ENCODE measurements at places on chromosomes 11 and 22.

DNA sequence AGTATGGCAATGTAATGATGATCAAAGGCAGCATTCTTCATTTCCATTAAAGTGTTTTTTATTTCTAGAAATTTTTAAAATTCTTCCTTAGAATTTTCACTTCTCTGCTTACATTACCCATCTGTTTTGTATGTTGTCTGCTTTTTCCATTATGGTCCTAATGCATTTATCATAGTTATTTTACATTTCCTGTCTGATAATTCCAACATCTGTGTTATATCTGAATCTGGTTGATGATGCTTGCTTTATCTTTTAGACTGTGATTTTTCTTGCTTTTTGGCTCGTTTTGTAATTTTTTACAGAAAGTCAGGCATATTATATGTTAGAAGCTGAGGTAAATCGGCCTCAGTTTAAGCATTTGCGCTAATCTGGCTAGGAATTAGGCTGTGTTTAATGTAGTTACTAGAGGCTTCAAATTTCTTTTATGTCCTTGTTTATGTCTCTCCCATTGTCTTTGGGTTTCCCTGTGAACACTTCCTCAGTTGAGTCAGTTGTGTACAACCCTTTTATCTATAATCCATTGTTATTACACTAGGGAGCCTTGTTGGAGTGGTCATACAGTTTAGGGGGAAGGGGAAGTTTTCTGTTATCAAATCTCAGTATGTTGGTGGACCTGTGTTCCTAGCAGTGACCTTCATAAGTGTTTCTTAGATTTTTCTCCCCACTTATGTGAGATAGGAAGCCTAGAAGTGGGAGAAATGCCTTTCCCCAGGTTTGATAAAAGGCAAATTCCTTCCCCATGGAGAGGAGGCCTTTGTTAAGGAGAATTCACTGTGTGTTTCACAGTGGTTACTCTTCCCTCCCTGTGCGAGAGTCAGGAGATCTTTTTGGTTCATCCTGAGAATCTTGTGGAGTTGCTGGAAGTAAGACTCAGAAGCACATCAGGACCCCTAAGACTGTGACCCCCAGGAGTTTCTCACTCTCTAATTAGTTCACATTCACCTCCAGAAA, 437.5 kb downstream of the INSC start:
- DNase-seq = no peak

DNA sequence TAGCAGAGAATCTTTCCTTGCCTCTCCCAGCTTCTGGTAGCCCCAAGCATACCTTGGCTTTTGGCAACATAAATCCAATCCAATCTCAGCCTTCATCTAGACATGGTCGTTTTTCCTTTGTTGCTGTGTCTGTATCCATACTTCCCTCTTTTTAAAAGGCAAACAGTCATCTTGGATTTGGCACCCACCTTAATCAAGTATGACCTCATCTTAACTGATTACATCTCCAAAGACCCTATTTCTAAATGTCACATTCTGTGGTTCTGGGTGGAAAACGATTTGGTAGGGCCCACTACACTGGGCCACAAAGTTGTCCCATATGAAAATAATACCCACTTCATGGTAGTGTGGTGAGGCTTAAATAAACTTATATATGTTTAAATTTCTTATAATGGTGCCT, 852 bp downstream of the BUD13 start:
- DNase-seq = no peak

- DNase-seq = no peak
Measured at GRCh38 chr11:12889243-12889642, 119.9 kb upstream of the RASSF10 start.

- no peak for DNase-seq
Measured at GRCh38 chr11:94647926-94648325, 80.8 kb downstream of the PIWIL4 start.

GRCh38 chr11:121552154-121552553, 99.4 kb upstream of the SORL1-AS1 start:
- no peak for DNase-seq

- DNase-seq = no peak
Measured at GRCh38 chr11:130435671-130436070, 7.3 kb upstream of the ADAMTS8 start.

GRCh38 chr11:33747979-33748378, 11.8 kb upstream of the CD59 start:
- no peak for DNase-seq

GRCh38 chr11:12206529-12206928, 96.1 kb downstream of the MICAL2 start:
- no peak for DNase-seq

DNA sequence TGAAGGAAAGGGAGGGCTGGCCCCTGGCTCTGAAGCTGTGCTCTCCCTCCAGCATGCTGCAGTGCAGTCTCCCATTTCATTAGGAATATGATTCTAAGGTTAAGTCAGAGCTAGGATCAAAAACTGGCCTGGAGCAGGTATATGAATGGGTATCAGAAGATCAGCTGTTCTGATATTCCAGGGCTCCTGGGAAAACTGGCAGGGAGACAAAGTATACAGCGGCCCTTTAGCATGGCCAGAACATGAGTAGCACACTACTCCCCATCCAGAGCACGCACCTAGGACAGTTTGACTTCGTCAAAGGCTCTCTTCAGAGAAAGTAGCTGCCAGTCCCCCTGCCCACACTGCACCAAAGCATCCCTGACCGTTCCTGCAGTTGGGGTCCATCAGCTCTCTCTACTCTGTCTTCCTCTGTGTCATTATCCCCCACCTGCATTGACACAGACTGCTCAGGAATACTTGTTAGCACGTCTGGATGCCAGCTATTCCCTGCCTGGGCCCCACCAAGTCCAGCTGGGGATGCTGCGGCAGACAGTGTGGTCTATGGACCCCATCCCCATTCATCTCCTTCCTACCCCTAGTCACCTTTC, 4.0 kb upstream of the FCHSD2 start:
- no peak for DNase-seq

GRCh38 chr11:18225913-18226312, 10.7 kb downstream of the SAA4 start:
- no peak for DNase-seq

DNA sequence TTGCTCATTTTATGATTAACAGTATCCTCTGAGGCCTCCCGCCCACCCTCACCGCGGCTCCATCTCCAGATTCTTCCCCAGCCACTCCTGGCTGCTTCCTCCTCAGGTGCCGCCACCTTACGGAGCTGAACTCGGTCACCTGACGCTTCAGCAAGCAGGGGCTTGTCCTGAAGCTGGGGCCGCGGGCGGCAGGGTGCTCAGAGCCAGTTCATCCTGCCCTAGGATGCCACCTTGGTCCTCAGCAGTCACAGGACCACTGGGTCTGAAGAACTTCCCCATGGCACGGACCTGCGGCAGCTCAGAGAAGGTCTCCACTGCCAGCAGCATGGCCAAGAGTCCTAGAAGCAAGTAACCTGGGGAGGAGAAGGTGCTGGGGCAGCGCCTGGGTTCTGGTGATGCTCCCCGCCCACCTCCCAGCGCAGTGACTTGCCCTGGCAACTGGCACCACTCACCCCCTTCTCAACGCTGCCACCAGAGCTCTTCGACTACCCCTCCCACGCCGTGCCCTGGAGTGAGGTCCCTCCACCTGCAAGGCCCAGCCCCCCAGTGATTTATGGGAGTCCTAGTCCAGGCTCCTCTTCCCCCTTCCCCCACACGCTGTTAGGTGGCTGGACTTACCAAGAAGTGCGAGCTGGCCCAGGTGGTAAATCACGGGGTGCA, 2.6 kb downstream of the KCNK7 start:
- DNase-seq = no peak

GRCh38 chr11:20407344-20407743, 19.8 kb downstream of the PRMT3 start:
- no peak for DNase-seq

DNA sequence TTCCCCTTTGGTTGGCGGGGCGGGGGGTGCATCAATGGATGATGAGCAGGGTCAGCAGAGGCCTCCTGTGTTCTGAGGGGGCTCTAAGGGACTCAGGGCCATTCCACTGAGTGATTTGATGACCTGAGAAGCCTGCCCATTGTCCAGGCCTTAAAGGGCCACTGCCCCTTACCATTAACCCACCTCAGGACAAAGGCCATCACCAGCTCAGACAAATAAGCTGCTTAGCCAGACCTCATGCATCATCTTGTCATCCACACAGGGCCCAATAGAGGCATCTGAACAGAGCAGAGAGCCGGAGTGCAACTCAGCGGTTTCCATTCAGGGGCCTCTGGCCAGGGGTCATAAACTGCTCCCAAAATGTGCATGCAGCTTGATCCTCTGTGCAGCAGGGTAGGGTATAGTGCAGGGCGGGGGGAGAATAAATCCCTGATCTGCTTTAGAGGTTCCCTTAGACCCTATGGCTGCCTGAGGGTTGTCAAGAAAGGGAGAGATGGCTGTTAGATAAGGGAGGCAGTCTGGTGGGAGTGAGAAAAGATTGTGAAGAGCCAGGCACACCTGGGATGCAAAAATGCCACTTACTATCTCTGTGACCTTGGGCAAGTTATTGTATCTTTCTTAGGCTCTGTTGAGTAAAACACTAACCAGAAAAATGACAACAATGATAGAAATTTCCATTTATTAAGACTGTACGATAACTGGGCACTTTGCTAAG, 375.5 kb upstream of the NARS2 start:
- DNase-seq = no peak

DNA sequence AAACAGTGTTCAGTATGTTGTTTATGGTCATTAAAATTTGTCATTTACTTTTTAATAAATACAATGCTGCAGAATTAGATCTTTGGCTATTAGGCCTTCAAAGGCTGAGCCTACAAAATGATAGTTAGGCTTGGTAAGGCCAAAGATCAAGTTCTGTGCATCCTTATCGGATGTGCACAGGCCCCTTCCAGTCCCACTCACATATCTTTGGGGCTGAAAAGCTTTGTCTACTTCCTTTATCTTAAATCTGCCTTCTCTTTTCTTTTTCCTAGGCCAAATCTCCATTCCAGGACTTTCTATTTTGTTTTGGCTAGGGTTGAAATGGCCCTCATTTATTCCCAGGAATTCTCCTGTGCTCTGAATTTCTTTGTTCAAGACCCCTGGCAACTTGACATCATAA, 3.4 kb upstream of the GLB1L2 start:
- no peak for DNase-seq

- DNase-seq = no peak
Measured at GRCh38 chr11:64627371-64627770, 36.4 kb downstream of the SLC22A12 start.

GRCh38 chr11:11215944-11216343, 137.1 kb downstream of the CSNK2A3 start:
- no peak for DNase-seq

DNA sequence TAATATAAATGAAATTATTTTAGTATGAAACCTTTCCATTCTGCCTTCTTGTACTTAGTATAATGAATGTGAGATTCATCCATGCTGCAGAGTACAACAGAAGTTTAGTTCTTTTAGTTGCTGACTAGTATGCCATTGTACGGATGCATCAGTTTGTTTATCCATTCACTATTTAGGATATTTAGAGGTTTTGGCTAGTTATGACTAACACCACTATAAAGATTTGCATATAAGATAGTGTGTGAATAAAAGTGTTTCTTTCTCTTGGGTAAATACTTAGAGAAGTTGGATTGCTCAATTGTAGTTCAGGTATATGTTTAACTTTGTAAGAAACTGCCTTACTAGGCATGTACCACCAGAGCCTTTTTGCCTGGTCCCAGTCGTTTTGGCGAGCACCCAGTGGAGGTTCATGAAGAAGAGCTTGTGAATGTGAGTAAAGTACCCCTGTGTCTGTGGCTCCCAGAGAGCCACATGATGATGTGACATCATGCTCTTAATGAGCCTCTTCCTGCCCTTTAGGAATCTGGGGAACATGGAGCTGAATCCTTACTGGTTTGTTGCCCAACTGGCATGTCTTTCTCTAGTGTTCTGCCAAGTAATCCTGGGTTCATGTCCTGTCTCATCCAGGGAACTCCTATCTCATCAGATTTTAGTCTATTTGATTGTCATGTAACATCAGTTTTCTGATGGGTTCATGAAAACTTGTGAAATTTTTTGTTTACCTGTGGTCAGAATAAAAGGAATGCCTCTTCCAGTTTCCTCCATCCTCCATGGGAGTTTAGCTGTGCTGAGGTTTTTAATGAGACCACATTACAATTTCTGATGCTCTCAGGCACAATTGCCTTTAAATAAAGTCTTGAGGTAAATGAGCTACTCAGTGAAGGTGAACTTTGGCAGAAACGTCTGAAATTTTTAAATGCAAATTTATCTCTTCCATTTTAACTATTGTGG, 234.8 kb downstream of the CASP12 start:
- no peak for DNase-seq

DNA sequence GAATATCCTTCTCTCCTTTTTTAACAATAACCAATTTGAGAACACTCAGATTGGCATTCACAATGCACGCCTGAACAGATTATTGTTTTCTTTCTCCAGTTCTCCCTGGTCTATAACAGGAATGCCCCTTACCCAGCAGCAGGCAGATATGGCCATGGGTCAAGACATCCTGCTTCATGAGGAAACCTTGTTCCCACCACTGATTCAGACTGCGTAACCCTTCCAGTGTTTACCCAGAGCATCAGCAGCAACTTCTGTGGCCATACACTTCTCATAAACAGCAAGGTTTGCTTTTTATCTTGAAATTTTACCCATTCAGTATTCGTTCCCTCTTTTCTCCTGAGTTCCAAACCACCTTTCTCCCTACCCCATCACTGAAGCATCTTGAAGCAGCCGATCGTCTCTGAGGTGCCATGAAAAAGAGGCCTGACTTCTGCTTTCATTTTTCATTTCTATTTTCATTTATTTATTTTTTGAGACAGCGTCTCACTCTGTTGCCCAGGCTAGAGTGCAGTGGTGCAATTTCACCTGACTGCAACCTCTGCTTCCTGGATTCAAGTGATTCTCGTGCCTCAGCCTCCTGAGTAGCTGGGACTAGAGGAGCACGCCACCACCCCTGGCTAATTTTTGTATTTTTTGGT, 9.6 kb downstream of the PTS start:
- no peak for DNase-seq

GRCh38 chr11:46903846-46904245, 14.5 kb downstream of the LRP4 start:
- no peak for DNase-seq

DNA sequence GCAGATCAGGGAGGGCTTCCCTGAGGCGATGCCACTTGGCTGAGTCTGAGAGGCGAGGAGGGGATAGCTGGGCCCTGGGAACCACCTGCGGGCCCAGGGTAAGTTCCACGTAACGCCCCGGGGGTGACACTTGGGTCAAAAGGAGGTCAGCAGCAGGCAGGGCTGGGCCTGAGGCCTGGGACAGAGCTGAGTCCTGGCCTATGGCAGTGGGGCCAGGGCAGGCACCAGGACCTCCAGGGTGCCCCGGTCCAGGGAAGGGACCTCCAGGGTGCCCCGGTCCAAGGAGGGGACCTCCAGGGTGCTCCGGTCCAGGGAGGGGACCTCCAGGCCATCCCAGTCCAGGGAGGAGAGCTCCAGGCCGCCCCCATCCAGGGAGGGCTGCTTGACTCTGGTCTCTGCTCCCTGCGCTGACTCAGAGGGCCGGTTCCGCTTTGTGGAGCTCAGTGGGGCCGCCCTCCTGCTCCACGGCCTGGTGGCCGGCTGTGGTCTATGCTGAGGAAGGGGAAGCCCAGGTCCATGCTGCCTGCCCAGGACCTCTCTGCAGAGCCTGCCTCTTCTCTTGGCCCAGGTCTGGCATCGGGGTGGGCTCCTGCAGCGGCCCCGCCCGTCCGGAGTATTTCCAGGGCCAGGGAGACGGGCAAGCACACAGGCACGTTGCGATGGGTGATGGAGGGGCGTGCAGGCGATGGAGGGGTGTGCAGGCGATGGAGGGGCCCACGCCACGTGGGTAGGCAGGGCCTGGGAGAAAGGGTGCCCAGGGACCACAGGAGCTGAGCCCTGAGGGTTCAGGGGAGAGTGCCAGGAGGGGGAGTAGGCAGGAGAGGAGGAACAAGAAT, 19.5 kb upstream of the WNT7B start:
- no peak for DNase-seq

- no peak for DNase-seq
Measured at GRCh38 chr11:45264839-45265515, 21.2 kb downstream of the SYT13 start.

- DNase-seq = no peak
Measured at GRCh38 chr22:20779014-20779817, 5.3 kb downstream of the SERPIND1 start.

Data from CD4-positive, alpha-beta T cell treated with Interferon alpha-2 for 1 hour (primary cell).